ENCODE measurements at places on chromosomes 16 and 17.

GRCh38 chr17:64109400-64109799 lies 20.5 kb downstream of the ERN1 start:
- DNase-seq: no peak

DNA sequence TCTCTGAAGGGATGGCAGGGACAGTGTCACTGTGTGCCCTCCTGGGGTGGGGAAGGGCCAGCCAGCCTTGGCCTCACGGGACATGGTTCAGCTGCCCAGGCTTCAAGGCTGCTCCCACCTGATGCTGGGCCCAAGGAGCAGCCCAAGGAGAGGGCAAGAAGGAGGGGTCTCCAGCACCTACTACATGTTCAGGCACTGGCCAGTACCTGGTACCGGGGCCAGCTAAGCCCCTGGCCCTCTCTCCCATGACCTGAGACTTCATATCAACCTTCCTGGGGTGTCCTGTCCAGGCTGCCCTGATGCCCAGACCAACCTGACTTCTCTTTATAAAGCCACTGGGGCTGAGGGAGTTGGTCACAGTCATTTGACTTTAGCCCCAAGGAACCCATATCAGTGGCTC lies 1.3 kb downstream of the USH1G start:
- no peak for DNase-seq

GRCh38 chr16:87383505-87384161 lies at the start of gene FBXO31:
Gene FBXO31 (minus strand): TSS chr16:87383776. CDS start chr16:87383744, 32 bp downstream.
- peak; percentile 88 for DNase-seq

DNA sequence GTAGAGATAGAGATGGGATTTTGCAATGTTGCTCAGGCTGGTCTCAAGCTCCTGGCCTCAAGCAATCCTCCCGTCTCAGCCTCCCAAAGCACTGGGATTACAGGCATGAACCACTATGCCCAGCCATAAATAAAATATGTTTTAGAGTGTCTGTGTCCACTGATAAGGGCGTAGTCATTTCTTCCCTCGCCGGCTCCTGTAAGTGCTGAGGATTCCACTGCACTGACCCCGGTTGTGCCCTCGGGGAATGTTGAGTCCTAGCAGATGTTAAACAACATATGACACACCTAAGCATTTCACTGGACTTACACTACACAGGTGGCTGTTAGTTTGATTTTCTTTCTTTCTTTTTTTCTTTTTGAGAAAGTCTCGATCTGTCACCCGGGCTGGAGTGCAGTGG lies 5.6 kb upstream of the SHMT1 start:
- no peak for DNase-seq

DNA sequence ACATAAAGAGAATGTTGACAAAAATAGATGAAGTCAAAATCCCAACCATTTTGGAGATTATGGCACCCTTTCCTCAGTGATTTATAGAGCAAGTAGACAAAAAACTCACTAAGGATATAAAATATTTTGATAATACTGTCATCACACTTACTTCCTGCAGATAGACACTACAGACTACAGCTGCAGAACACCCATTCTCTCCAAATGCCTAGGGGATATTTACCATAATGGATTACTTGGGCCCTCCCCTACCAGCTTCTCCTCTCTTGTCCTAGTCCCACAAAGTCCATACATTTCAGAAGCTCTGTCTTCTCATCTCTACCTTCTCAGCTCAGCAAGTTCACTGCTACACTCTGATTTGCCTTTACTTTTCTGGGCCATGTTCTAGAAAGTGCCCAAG lies 37.2 kb upstream of the CCNF start:
- no peak for DNase-seq

- no peak for DNase-seq
Observed at GRCh38 chr16:25051406-25052150, 36.4 kb upstream of the ARHGAP17 start.

GRCh38 chr17:3683054-3683511 lies 12.9 kb downstream of the P2RX5 start:
- DNase-seq: peak; percentile 38
